Right atrium auricular region (tissue), 2 donors: ENCODE measurements at places on chromosomes 12 and 14. TPM values are rescaled to one million over a fixed set of nuclear protein-coding genes. Genes with fewer than 3 reads are reported as not detected.

The OR4E2 gene
- not detected for total RNA-seq

GRCh38 chr12:83826112-83826511 is 1086.5 kb downstream of the SLC6A15 start:
- no peak for DNase-seq

- DNase-seq = no peak
Measured at GRCh38 chr14:96065661-96066459, 26.7 kb downstream of the C14orf132 start.

DNA sequence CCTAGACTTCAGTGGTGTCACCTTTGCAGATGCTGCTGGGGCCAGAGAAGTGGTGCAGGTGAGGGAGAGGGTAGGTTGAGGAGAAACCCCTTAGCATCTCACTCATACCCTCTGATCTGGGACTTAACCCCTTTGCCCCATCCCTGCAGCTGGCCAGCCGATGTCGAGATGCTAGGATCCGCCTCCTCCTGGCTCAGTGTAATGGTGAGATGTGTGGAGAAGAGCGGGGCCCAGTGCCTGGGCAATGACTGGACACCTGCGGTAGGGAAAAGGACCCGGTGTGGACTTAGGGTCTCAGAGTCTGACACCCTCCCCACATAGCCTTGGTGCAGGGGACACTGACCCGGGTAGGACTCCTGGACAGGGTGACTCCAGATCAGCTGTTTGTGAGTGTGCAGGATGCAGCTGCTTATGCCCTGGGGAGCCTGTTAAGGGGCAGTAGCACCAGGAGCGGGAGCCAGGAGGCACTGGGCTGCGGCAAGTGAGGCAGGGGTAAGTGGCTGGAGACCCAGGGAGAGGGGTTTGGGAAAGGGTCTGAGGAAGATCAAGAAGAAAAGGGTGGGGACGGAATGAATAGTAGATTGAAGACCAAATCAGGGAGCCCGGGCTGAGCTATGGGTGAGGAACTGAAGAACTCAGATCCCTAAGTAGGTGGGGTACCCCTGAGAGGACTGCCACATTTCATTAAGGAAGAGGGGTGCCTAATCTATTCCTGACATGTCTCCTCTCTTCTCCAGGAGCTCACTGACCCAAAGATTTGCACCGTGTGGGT is 7.6 kb downstream of the B4GALNT1 start:
- DNase-seq = no peak

The TMPRSS12 gene
- not detected for total RNA-seq

- DNase-seq = peak; percentile 98
Measured at GRCh38 chr14:34539407-34540180, at the start of gene EAPP. TSS of gene EAPP (minus strand) at chr14:34539701. CDS start at chr14:34539628, 73 bp downstream.

DNA sequence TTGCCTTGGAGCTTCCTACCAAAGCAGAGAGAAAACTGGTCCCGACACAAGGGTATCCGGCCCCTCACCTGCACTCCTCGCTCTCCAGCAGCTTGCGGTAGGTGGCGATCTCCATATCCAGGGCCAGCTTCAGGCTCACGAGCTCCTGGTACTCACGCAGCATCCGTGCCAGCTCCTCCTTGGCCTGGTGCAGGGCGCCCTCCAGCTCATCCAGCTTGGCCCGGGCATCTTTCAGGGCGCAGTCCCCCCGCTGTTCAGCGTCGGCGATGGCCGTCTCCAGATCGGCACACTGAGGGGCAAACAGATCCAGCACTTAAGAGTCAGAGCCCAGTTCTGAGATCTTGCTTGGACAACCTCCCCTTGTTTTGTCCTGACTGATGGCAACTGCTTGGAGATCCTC is 13.7 kb downstream of the KRT72 start:
- DNase-seq = no peak

GRCh38 chr12:121918679-121919038 is 267 bp downstream of the CFAP251 start:
- DNase-seq = no peak

The GZMH gene
- total RNA-seq = 0.93 TPM
